ENCODE measurements at places on chromosomes 2 and 18.

GRCh38 chr2:107931412-107931811 lies 54.9 kb upstream of the SLC5A7 start:
- DNase-seq = no peak

GRCh38 chr18:57640236-57640635 lies 18.6 kb upstream of the NARS1 start:
- no peak for DNase-seq

DNA sequence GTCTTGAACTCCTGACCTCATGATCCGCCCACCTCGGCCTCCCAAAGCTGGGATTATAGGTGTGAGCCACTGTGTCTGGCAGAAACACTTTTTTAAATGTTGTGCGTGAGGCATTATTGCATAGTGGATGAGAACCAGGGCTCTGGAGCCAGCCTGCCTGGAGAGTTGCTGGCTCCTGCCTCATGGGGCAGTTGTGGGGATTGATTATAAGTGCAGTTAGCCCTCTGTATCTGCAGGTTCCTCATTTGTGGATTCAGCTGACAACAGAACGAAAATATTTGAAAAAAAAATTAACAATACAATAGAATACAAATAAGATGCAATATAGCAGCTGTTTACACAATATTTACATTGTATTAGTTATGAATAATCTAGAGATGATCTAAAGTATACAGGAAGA lies 129.4 kb upstream of the EML6 start:
- DNase-seq = no peak

DNA sequence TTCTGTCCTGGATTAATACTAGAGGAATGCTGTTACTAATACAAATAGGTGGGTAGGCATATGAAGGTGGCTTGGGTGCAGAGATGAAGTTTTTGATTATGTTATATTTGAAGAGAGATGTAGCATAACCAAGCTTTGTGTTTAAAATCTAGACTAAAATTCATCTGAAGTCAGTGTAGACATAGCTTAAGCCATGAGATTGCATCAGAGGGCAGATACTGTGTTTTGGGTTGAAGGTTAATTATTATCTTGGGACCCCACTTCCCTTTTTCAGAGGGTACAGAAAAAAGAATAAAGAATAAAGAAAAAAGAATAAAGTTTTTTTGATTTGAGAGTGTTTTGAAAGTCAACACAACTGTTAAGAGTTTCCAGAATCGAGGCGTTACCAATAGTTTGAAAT lies 13.0 kb downstream of the PPM1B start:
- no peak for DNase-seq

DNA sequence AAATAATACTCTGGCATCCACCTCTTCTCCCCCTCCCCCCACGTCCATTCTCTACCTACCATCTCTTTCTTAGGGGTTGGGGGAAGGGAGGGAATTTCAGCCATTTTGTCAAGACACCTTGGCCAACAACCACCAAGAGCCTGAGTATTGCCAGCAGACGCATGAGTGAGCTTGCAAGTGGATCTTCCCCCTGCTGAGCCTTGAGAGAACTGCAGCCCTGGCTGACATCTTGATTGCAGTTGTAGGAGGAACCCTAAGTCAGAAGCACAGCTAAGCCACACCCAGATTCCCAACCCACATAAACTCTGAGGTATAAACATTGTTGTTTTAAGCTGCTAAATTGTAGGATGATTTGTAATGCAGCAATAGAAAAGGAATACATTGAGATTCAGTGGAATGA lies 165.6 kb downstream of the TMEFF2 start:
- DNase-seq = no peak

GRCh38 chr2:239311132-239312040 lies 89.4 kb downstream of the HDAC4 start:
- DNase-seq = no peak

GRCh38 chr18:50614838-50615237 lies 55.0 kb downstream of the MAPK4 start:
- no peak for DNase-seq

- no peak for DNase-seq
Measured at GRCh38 chr18:10230072-10230471, 224.4 kb upstream of the APCDD1 start.

- DNase-seq = peak; percentile 42
Measured at GRCh38 chr2:209772290-209772685, 656 bp downstream of the UNC80 start.

DNA sequence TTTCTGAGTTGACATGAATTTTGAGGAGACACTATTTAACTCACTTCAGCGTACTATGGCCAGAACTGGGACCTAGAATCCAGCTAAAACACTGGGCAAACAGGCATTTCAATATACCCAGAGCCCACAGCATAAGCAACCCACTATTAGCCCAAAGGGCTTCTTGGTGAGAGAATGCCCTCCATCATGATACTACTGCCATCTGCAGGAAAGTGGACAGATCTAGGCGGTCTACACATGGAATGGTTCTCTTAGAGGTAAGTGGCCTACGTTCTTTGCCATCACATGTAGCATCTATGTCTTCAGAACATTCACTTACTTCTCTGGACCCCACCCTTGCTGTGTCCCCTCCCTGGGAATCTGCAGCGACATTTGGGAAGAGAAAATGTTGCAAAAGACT lies 181.3 kb upstream of the LINC00305 start:
- no peak for DNase-seq

DNA sequence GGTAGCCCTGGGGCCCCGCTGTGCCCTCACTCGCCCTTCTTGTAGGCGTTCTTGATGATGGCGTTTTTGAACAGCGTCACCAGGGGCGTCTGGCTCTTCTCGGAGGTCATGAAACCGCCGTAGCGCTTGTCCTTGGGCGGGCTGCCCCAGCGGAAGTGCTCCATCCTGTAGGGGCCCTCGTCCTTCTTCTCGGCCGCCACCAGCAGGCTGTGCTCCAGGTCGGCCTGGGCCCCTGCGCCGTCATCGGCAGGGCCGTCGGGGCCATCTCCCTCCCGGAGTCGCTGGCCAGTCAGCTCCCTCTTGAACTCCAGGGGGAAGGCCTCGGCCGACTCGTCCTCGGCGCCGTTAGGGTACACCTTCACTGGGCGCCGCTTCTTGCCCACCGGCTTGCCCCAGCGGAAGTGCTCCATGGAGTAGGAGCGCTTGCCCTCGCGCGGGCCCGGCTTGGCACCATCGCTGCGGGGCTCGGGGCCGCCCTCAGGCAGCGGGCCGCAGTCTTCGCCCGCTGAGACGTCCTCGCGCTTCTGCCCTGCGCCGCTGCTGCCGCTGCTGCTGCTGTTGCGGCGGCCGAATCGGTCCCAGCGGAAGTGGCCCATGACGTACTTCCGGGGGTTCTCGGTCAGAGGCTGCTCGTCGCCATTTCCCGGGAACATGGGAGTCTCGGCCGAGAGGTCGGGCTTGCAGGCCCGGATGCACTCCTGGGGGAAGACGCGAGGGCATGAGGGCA lies 7.2 kb downstream of the POMC start:
- no peak for DNase-seq

GRCh38 chr2:86491088-86491487 lies 49.9 kb downstream of the KDM3A start:
- DNase-seq = no peak

DNA sequence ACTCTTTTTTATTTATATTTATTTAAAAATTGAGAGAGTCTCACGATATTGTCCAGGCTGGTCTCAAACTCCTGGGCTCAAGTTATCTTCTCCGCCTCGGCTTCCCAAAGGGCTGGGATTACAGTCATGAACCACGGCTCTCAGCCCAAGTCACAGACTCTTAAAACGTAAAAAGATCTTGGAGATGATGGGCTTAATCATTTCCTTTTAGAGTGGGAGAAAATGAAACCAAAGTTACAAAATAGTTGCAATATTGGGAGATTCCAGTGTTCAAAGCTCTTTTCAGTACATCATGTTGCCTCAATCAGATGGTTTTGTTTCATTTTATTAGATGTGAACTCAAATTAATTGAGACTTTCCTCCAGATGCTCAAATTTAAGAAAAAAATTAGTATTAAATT lies 151.4 kb upstream of the XPO1 start:
- DNase-seq = no peak

GRCh38 chr2:6008726-6009125 lies 316.5 kb downstream of the SOX11 start:
- DNase-seq = no peak

DNA sequence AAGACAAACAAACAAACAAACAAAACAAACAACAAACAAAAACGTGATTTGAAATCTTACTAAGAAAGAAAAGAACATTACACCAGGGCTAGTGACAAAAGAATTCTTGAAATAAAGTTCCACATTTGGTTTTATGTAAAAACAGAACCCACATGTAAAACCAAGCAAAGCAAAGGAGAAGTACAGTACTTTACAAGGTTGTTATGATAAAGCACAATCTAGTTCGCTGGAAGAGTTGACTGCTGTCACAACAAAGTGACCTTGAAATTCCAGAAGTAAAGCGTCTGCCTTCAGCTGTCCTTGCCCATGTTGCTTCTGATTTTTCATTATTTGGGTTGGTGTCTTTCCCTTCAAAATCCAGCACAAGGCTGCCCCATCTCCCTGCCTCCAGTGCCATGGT lies 94.8 kb upstream of the CYRIA start:
- DNase-seq = no peak

DNA sequence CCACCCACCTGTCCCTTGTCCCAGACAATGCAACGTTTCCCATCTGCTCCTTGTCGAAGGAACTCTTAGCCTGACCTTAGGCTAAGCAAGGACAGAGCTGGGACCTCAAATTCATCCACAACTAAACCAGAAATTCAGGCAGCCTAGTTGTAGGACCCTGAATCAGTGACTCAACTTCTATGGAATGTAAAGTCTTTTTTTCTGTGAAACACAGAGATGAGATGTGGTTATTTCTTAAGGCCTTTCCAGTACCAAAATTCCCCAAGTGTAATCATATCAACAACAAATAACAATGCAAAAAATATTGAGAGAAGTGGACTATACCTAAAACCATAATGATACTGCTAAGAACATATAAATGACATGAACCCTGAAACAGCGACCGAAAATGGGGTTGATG lies 46.7 kb downstream of the EN1 start:
- DNase-seq = no peak

DNA sequence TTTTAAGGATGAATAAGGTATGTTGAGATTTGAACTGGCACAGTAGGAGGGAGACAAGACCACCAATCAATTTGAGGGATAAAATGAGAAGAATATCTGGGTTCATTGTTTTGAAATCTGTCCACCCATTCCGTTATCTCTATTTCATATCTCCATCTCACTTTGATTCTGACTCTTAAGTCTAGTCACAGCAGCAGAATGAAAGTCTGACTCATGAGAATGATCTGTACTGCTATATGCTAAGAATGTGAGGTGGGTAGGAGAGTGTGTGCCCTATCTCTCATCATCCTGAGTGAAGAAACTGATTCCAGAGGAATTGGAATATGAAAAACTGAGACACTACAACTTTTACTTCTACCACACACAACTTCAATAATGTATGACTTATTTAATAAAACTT lies 1994.5 kb upstream of the PIK3C3 start:
- no peak for DNase-seq

GRCh38 chr18:21314724-21315123 lies 72.7 kb downstream of the GREB1L start:
- DNase-seq = no peak

GRCh38 chr2:212299943-212300342 lies 238.7 kb downstream of the ERBB4 start:
- no peak for DNase-seq

DNA sequence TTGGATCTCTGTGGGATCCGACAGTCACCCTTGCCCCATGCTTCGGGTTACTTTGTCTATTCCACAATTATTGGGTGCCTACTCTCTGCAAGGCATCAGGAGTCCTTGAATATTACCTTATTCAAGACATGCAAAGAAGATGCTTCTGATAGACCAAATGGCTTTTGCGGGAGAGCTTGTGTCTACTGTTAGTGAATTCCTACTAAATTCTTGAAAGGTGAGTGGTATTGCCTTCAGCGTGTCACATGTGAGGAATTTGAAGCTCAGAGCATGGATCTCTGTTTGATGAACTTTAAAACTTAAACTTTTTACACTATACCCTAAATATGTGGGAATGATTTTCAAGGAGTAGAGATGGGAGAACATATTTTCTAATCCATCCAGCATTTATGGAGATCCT lies 184.4 kb downstream of the LTBP1 start:
- no peak for DNase-seq

- no peak for DNase-seq
Measured at GRCh38 chr2:222594679-222595078, 61.2 kb downstream of the FARSB start.

DNA sequence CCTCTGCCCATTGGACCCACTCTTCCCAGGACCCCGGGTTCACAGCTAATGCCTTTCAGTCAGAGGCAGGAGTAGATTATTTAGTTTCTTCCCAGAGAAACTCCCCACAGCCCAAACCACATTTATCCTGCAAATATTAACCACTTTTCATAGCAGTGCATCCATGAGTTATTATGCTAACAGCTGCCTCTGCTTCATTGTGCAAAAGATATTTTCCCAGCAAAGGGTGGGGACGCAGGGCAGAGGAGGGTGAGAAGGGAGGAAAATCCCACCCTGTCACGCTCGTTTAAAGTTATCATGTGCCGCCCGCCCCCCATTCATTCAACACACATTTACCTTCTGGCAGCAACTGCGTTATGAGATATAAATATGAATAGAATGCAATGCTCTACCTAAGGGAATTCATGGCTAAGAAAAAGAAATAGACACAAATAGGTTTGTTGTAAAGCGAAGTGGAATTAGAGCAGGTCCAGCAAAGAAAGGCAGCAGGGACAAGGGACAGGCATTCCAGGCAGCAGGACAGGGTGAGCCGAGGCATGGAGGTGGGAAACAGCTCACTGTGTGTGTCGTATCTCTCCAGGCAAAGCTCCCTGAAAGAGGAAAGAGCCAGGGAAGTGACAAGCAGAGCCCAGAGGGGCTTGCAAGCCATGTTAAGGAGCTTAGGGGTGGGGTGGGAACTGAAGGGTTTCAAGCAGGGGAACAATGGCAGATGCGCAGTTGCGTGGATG lies 46.3 kb upstream of the LTBP1 start:
- DNase-seq = no peak

GRCh38 chr18:59884351-59884750 lies 15.4 kb upstream of the PMAIP1 start:
- no peak for DNase-seq

DNA sequence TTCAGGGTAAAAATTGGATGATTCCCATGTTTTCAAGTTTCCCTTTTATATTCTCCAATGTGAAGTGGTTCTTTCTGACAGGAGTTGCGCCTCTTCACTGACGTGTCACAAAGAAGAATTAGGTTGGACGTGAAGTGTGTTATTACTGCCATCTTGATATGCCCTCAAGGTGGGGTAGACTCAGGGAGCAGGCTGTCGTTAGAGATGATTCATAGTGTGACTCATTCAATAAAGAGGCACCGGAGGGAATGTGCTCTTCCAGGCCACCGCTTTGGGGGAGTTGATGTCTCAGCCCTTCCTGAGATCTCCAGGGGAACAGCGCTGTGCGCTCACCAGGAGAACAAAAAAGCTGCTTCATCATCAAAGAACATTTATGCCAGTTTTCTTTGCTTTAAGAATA lies 3.6 kb upstream of the DGKD start:
- peak; percentile 2 for DNase-seq

DNA sequence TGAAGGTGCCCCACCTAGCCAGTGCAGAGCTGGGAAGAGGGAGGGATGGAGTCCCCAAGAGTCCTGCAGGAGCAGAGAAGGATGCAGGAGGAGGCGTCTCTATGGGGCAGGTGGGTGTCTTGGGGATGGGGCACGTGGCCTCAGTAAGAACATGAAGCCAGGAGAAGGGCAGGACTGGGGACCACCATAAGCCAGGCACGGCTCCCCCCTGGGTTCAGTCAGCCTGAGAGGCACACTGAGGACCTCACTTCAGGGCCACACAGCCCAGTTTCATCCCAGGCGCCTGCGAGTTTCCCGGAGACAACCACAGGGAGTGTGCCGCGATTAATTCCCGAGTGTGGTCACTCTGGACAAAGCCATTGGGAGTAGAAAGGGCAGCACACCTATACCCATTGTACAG lies 120.3 kb downstream of the GYPC start:
- DNase-seq = no peak

Data from NCI-H1105 (cell line).